ENCODE measurements at places on chromosomes 6 and 20. TPM values are rescaled to one million over a fixed set of nuclear protein-coding genes. Genes with fewer than 3 reads are reported as not detected.

The CRISP2 gene
- not detected for total RNA-seq

- no peak for DNase-seq
These were observed 18.0 kb downstream of the STX7 start for GRCh38 chr6:132494954-132495353.

GRCh38 chr6:143970456-143971218 lies 37.4 kb downstream of the PLAGL1 start:
- no peak for DNase-seq

The PNPLA1 gene
- total RNA-seq: not detected

DNA sequence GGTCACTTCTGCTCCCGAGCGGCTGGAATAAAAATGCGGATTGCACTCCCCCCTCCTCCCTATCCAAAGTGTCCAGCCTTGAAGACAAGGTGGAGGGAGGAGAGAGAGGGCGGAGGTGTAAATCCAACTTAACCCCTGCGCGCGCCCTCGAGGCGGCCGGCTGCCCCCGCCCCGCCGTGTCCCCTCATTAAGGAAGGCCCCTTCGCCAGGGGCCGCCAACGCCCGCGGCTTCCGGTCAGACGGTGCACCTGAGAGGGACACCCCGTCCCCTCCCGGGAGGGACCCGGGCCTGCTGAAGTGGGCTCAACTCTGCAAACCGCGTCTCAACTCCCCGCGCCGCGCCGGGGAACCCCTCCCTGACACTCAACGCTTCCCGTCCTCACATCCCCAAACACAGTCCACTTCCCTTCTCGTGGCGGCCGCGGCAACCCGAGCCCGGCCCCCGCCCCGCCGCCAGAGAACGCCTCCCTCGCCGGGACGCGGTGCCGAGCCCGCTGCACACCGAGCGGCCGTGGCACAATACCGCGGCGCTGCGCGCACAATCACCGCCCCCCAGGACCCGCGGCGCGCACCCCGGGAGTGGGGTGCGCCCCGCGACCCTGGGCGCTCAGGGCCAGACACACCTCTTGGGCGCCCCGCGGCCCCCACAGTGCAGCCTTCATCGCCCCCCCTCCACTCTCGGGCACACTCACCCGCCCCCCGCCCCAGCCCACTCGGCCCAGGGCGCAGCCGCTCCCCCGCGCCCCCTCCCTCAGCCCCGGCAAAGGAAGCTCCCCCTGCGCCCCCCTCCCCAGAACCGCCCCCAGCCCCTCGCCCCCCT lies 102.5 kb downstream of the NOL4L start:
- no peak for DNase-seq

The SLC17A2 gene
- total RNA-seq: not detected

DNA sequence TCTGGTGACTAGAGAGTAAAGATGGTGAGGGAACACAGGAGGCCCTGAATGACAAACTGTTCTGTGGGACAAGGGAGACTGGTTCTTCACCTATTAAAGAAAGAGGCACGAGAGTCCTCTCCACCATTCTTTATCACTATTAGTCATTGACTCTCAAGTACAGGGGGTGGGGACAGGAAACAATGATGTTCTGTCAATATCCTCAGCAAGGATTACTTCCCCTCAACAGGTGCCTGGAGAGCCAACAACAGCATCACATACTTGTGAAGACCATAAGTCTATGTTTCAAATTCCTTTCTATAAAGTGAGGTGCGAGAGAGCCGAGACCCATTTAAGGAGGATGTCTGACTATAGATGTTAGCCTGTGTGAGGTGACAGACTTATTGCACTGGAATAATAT lies 72.4 kb upstream of the TBC1D7 start:
- no peak for DNase-seq

DNA sequence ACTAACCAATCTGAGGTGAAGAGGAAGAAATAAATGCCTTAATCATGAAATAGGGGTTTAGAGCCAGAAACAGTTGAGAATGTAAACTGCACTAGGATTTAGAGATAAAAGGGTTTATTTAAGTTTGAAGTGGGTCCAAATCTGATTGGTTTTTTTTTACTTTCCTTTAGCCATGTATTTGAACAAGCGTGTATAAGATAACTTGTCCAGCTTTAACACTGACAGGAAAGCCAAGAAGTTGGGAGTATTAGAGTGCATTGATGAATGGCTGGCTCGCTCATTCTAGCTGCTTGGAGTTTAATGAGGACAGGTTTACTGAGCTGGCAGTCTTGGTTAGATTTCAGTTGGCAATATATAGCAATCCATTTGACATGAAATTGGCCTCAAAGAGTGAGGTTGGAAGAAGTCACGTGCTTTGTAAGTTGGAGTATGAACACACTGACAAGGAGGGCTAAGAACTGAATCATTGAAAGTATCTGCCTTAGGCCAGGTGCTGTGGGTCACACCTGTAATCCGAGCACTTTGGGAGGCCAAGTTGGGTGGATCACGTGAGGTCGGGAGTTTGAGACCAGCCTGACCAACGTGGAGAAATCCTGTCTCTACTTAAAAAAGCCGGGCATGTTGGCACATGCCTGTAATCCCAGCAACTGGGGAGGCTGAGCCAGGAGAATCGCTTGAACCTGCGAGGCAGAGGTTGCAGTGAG lies 13.7 kb downstream of the SRSF3 start:
- no peak for DNase-seq

DNA sequence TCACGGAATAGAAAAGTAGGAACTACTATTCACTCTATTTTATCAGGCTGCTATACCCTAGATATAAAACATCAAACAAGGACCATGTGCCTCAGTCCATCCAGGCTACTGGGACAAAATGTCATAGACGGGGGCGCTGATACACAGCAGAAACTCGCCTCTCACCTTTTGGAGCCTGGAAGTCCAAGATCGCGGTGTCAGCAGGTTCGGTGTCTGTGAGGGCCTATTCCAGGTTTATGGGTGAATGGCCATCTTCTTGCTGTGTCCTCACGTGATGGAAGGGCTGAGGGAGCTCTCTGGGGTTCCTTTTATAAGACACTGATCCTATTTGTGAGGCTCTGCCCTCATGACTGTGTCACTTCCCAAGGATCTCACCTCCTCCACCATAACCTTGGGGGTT lies 89.5 kb downstream of the DLL1 start:
- DNase-seq: no peak
